ENCODE measurements at places on chromosomes 16 and 17.

GRCh38 chr17:82021900-82022309 lies 773 bp downstream of the CENPX start:
- DNase-seq, result no peak

DNA sequence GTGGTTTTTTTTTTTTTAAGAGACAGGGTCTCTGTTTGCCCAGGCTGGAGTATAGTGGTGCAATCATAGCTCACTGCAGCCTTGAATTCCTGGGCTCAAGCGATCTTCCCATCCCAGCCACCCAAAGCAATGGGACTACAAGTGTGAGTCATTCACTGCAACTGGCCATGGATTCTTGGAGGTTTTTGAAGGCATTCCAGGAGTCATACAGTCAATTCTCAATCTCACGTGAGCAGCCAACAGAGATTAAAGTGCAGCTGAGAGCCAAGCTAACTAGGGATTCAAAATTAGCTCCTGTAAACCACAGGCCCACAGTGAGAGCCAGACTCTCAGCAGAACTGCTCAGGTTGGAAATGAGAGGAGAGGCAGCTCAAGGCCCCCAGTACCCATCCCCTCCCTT lies 30.2 kb downstream of the XPO6 start:
- DNase-seq, result no peak

DNA sequence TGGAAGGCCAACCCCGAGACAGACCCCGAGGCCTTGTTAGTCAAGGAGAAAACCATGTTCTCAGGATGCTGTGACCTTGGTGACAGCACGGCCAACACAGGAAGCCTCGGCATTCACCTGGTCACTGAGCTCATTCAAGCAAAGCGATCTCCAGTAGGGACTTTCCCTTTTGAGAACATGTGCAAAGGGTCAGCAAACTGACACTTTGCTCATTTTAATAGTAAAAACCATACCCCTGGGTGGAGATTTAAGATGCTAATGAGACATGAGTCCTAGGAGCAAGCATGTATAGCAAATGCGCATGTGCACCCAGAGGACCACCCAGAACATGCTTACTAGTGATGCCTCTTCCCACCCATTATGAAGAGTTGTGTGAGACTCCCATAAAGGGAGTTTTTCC lies 5.7 kb upstream of the SULT1A2 start:
- no peak for DNase-seq

DNA sequence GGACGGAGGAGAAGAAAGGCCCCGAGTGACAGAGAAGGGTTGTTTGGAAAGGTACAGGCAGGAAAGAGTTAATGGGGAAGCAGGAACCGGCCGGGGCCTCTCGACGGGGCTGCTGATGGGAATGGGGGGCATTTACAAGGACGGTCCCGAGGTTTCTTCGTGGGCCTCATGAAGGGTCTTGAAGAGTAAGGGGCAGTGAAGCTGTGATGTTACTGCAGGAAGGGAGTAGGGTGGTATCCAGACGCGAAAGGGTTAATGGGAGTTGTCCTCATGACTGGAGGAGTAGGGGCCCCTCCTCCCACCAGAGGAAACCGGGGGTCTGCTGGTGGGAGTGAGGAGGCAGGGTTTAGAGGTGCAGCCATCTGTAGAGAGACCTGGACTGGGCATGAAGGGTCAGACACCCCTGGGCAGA lies 481 bp downstream of the PDK2 start:
- no peak for DNase-seq

DNA sequence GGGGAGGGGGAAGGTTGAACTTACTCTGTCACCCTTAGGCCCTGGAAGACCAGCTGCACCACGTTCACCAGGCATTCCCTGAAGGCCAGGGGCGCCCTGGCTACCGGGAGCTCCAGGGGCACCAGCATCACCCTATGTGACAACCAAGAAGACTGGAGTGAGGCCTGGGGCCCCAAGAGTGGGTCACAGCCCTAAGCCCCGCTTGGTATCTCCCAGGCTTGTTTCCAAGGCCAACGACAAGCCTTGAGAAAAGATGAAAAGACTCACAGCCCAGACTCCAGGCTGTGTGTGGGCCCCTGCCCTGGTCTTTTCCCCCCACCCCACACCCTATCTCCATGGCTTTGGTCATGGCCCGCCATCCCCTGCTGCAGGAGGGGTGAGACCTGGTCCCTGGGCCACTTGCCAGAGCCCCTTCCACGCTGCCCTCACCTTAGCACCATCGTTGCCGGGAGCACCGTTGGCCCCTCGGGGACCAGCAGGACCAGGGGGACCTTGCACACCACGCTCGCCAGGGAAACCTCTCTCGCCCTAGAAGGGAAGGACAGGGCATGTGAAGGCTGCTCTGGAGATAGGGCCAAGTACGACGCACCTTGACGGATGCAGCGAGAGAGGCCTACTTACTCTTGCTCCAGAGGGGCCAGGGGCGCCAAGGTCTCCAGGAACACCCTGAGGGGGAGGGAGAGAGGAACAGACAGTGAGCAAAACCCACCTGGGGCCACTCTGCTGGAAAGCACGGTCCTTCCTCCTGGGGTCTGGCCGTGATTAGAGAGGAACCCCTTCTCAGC lies 9.9 kb downstream of the COL1A1 start:
- no peak for DNase-seq

DNA sequence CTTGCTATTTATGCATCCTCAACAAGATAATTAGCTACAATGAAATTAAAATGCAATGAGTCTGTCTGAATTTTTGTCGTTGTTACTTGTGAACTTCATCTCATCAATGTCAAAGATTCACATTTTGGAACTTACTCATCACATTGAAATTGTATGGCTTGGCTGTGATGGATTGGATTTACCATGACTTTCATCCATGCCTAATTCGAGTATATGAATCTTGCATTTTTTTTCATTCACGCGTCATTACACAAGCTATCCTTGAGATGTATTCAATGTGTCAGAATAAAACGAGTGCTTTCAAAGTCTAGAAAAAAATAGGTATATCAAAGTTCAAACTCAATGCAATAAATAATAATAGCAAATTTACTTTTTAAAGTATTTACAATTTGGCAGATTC lies 265.3 kb downstream of the MAP2K6 start:
- no peak for DNase-seq

- DNase-seq, result no peak
Observed at GRCh38 chr17:50785946-50786570, 18.7 kb upstream of the ANKRD40CL start.

DNA sequence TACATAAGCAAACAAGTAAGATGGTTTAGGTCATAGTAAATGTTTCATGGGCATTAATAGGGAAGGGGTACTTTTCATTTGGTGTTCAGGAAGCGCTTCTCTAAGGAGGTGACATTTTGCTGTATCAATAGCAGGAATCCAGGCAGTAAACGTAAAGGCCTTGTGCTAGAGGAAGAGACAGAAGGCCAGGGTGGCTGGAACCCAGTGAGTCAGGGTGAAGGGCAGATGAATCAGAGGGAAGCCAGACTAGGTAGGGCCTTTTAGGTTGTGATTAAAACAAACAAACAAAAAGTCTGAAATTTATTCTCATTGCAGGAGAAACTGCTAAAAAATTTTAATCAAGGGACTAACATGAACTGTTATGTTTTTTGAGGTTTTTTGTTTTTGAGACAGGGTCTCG lies 6.5 kb downstream of the BMERB1 start:
- DNase-seq, result no peak

- DNase-seq, result no peak
Observed at GRCh38 chr16:53571763-53572162, 68.8 kb upstream of the AKTIP start.

- DNase-seq, result no peak
Observed at GRCh38 chr16:17470182-17470907, 415 bp downstream of the XYLT1 start.

DNA sequence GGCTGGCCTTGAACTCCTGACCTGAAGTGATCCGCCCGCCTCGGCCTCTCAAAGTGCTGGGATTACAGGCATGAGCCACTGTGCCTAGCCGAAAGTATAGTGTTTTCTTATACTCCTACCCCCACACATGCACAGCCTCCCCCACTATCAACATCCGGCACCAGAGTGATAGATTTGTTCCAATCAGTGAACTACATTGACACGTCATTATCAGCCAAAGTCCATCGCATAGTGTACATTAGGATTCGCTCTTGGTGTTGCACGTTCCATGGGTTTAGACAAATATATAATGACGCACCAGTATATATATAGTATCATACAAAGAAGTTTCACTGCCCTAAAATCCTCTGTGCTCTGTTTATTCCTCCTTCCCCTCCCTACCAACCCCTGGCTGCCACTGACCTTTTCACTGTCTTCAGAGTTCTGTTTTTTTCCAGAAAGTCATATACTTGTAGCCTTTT lies 11.9 kb upstream of the TM4SF5 start:
- DNase-seq, result no peak

DNA sequence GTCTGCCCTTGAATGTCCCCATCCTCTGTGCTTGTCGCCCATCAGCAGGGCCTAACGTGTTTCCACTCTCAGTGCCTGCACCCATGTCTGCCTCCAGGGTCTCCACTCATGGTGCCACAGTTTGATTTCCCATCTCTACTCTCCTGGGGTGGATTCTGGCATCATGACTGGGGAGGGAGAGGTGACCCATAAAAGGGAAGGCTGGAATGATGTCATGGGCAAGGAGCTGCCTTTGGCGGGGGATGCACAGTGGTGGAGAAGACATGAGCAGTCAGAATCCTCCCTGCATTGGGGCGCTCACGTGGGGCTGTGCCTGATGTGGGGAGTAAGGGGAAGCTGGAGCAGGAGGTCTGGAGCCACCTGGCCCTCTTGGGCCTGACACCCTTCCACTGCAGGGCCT lies 100.9 kb downstream of the USP22 start:
- no peak for DNase-seq

DNA sequence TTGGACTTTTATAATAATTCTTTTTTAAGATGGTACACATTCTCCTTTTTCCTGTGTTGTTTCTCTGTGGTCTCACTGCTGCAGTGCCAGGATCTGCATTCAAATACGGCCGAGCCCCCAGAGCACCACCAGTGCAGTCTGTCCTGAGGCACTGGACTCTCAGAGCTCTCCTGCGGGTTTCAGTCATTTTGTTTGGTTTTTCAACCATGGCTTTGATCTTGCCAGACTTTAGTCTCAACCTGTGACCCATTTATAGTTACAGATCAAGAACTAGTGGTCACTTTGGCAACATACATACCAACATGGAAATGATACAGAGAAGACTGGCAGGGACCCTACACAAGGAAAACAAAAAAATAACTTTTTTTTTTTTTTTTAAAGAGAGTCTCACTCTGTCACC lies 177.4 kb downstream of the LGALS9B start:
- DNase-seq, result no peak

DNA sequence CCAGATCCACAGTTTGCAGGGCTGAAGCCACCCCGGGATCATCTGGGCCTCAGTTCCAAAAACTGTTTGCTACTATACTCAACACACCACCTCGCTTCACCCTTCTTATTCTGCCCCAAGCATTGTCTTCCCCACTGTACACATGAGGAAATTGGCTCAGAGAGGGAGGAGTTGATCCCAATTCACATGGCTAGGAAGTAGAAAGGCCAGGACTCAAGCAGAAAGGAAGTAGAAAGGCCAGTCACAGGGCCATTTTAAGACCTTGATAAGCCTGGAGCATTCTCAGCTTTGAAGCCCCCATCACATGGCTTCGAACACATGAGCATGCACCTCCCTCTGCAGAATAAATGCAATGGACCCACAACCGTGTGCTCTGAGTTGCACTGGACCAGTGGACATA lies 7.7 kb upstream of the PRSS22 start:
- no peak for DNase-seq

DNA sequence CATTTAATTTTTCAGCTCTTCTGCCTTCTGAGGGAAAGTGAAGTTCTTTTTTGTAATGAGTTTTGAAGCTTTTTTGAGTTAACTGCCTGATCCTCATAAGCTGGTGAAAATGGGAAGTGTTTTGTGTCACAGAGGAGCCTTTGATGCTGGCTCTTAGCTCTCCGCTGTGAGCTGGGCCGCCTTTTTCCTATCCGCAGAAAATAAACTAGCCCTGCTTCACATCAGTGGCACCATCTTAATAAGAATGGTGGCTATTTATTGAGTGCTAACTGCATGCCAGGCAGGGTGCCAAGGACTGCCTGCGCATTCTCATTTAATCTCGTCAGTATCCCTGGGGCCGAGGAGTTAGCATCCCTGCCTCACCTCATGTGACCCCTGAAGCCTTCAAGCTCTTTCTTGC lies 309.0 kb downstream of the CPPED1 start:
- DNase-seq, result no peak

GRCh38 chr17:40598619-40599467 lies 33.6 kb upstream of the CCR7 start:
- DNase-seq, result no peak

GRCh38 chr17:31561469-31562375 lies 170.2 kb downstream of the RAB11FIP4 start:
- DNase-seq, result no peak

- DNase-seq, result no peak
Observed at GRCh38 chr17:58121925-58122324, 26.3 kb upstream of the OR4D1 start.

DNA sequence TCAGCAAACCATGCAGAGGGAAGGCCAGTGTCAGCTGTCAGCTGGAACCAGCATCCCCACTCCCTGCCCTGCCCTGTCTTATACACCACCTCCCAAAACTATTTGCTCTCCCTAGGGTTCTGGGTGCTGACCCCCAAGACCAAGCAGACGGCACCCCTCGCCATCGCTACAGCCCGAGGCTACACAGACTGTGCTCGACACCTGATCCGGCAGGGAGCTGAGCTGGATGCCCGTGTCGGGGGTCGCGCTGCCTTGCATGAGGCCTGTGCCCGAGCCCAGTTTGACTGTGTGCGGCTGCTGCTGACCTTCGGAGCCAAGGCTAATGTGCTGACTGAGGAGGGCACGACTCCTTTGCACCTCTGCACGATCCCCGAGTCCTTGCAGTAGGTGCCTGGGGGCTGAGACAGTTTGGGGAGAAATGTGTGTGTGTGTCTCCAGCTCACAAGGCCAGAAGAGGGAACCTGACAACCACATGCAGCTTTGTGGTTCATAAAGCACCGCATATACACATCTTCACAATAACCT lies 1.5 kb downstream of the ASB16 start:
- no peak for DNase-seq

DNA sequence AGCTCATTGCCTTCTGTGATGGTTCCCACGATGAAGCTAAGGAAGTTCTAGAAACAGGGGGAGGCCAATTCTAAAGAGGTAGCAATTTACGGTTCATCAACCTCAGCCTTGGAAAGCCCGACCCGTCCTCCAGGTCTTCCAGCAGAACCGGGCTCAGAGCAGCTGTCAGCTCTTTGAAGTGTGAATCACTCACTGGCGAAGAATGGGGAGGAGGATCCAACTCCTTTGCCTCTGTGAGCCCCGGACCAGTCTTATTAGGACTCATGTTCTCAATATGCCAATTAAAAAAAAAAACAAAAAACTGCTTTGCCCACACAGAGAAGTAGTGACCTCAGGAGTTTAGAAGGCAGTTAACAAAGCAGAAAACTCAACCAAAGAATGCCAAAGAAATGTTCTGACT lies 31.4 kb downstream of the STX8 start:
- no peak for DNase-seq

DNA sequence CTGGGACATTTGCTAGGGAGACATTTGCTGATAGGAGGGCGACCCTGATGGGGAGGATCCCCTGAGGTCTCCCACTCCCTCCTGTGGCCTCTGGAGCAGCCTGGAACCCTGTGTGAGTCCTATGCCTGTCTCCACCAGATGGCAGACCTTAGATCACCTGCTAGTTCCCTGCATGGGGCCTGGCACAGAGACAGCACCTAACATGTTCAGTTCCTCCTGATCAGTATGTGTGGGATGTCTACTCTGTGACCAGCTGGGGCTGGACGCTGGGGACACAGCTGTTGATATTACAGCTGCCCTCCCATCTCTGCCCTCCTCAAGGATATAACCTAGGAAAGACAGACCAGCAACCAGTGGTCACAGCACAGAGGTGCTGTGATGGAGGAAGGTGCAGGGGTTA lies 1.1 kb upstream of the ADCY7 start:
- no peak for DNase-seq
